ENCODE measurements at places on chromosomes 2 and 18.

- no peak for DNase-seq
Observed at GRCh38 chr2:70161069-70161534, 29.7 kb downstream of the C2orf42 start.

GRCh38 chr2:38968021-38968420 is 78.3 kb downstream of the ARHGEF33 start:
- no peak for DNase-seq

- no peak for DNase-seq
Observed at GRCh38 chr18:65737471-65737955, 13.3 kb upstream of the CDH7 start.

- DNase-seq, result no peak
Observed at GRCh38 chr18:58308463-58308862, 264.4 kb downstream of the NEDD4L start.

DNA sequence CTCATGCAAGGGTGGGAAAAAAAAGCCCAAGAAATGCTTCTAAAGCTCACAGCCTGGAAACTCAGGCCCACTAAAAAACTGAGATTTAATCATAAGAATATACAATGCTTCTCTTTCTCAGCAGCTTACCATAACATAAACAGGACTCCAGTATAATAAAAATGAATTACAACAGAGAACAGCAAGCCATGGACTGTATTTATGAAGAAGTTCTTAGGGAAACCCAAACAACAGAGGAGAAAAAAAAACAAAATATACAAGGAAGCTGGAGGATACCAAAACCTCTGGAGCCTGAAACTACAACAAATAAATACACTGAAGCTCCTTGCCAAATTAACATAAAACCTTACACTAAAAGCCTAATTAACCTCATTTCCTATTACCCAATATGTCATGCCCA is 187.8 kb downstream of the RDH14 start:
- DNase-seq, result no peak

GRCh38 chr2:145032791-145033190 is 512.9 kb upstream of the ZEB2 start:
- no peak for DNase-seq

GRCh38 chr2:46188041-46188716 is 109.0 kb upstream of the EPAS1 start:
- no peak for DNase-seq

DNA sequence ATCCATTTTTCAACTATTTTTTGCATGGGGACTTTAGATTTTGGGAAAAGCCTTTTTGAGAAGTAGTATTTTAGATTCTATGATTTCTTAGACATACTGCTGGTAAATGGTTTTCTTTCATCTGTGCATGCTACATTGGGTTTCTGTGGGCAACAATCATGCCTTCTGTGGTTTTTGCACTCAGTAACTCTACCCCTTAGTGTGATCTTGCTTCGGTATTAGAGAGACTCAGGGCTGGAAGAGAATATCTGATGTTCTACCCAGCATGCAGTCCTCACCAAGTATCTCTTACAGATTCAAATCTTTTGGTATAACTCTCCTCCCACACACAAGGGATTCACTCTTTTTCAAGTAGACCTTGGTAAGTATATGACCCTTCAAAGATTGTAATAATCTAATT is 183.0 kb downstream of the PMAIP1 start:
- DNase-seq, result no peak

DNA sequence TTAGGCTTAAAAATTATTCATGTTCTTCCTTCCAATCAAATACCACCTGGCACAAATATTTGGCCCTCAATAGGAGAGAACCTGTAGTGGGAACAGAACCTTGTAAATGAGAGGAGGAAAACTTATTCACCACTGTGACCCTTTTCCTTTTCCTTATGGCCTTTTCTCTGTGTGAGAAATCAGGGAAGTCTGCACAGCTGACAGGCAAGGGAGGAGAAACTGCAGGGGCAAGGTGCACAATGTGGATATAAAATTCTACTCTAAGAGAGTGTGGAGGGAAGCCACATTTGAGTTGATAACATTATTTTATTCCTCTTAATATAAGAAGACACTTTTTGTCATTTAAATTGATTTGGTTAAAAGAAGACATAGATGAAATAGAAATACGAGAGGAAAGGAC is 1247.0 kb upstream of the CHAC2 start:
- no peak for DNase-seq

DNA sequence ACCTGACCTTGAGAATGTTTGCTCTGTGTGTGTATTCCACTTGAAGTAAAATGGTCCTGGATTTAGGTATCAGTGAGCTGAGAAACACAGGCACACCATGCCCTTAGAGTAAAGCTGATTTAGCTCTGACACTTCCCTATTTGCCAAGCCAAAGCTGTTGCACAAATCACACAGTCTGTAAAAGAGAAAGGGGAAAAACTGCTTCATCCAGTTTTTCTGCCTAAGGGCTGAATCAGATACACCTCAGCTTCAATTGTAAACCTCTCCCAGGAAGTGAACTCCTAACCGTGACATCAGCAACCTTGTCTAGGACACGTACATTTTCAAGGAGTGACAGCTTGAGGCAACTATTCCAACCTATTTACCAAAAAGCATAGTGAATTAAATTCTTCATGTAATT is 150.4 kb downstream of the NR4A2 start:
- DNase-seq, result no peak

DNA sequence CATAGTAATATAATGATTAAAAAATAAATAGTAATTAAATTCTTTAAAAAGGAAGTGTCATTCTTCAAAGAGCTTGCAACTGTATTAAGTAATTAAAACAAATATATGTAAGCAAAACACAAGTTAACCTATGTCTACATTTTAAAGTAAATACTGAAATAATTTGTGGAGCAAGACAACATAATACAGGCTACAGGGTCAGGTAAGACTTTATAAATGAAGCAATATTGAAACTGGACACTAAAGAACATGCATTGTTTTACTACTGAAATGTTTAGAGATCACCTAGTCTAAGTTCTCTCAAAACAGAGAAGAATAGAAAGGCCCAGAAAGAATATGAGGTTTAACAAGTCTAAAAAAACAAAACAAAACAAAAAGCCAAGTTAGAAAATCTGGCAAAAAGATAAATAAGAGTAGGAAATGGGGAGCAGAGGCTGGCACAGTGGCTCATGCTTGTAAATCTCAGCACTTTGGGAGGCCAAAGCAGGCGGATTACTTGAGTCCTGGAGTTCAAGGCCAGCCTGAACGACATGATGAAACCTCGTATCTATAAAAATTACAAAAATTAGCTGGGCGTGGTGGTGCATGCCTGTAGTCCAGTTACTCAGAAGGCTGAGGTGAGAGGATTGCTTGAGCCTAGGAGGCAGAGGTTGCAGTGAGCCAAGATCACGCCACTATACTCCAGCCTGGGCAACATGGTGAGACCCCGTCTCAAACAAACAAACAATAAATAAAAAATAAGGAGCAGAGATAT is 34.4 kb downstream of the VPS54 start:
- DNase-seq, result no peak

GRCh38 chr2:29042561-29043075 is 31.7 kb downstream of the PCARE start:
- DNase-seq, result no peak

GRCh38 chr2:56199492-56199891 is 15.7 kb downstream of the CCDC85A start:
- no peak for DNase-seq

DNA sequence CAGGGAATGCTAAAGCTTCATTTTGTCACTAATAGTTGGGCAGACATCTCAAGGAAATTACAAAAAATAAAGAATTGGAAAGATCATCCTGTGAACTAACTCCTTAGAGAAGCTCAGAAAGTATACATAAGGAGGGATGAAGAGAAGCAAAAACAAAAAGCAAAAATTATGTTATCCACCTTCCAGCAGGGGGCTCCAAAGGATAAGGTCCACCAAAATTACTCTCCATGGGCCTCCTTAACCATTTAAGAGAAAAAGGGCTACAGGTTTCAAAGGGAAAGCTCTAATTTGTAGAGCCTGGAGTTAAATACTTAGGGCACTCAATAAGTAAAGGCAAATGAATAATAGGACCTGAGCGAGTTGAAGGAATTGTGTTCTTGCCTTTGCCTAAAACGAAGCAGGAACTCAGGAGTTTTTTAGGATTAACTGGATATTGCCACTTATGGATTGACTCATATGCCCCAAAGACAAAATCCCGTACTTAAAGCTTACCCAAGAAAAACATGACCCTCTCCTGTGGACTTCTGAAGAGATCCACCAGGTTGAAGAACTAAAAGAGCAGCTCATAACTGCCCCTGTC is 1167.9 kb downstream of the DSC3 start:
- DNase-seq, result peak; percentile 31

- no peak for DNase-seq
Observed at GRCh38 chr18:8895987-8896619, 190.7 kb downstream of the MTCL1 start.

GRCh38 chr2:233407771-233408181 is 53.5 kb downstream of the DGKD start:
- no peak for DNase-seq

DNA sequence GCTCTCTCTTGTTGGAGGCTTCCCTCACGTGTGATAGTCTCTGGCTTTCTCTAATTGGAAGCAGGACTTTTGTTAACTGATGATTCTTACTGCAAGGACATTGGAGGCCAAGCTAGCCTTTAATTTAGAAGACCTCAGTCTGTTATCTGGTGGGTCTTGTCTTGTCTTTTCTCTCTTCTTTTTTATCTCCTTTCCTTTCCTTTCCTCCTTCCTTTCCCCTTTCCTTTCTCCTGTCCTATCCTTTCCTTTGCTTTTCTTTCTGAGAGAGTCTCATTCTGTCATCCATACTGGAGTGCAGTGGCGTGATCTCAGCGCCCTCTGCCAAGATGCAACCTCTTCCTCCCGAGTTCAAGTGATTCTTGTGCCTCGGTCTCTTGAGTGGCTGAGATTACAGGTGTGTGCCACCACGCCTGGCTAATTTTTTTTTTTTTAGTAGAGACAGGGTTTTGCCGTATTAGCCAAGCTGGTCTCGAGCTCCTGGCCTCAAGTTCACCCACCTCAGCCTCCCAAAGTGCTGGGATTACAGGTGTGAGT is 18.1 kb downstream of the CCNYL1 start:
- DNase-seq, result no peak

GRCh38 chr2:215020283-215020682 is 118.1 kb downstream of the ABCA12 start:
- DNase-seq, result no peak

DNA sequence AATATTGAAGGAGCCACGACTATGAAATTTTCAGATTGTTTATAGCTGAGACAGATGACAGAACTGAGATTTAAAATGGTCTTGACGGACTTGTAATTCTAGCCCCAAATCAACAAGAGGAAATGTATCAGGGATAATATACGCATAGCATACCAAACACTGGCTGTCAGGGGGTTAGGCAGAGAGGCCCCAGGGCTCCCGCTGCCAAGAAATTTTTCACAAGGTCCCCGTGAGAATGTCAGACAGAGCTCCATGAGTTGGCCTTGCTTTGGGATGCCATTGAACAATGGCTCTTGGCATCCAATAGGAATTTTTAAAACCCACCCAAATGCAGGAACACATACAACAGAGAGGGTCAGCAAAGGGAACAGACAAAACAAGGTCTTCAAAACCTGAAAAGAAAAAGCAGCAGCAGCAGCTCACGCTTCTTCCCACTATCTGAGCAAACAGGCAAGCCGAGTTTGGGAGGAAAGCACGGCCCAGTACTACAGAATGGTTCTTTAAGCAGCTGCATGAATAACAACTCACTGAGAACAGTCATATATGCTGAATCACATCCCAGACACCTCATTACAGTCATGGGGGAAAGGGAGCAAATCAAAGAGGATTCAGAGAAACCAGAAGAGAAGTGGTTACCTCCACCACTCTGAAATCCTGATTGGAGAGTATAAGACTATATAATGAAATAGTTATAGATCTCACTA is 445.6 kb downstream of the RND3 start:
- DNase-seq, result no peak

DNA sequence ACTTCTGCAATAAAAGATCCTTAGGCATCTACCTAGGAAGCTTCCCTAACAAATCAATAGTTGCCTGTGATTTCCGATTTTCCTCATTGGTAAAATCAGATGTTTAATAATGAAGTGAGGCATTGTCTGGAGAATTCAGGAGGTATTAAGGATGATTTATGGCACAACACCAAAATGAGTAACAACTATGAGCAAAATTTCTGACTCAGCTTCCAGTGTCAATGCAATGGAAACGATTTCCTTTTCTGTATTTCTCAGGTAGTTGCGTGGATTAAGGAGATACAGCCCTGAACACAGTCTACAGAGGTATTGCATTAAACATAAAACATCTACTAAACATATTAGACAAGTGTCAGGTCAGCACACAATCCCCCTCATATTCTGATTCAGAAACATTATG is 99.5 kb downstream of the EPB41L3 start:
- no peak for DNase-seq
